ENCODE measurements at places on chromosomes 6 and 20.
A peak's percentile ranks its signal among the peaks of the same experiment; 100 is the strongest.

DNA sequence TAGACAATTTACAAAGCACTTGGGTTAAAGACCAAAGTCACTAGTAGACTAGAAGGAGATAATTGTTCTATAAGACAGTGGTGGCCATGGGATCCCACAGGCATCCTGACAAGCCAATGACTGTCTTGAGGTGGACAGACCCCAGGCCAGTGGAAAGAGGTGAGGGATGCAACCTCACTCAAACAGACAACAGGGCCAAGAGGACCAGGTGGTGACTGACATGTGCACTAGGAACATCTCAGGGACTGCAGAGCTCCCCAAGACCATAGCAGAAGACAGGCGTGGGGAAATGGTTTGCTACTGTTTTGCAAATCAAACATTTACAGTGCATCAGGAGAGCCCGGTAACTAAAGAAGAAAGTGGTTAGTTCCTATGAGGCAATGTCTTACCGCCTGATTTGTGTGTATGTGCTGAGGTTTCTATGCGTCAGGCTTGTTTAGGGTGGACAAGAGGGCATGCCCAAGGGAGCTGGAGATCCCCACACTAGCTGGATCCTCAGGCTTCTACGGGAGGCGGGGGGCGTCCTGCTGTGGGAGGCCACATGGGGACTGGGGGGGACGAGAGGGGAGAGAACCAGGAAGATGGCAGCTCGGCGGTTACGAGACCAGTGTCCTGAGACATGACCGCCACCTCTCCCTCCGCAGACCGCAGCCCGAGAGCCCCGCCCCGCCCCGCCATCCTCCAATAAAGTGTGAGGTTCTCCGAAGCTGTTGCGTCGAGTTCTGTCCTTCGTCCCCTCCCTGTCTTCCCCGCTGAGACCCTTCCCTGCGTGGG lies 623 bp upstream of the MRPS26 start:
- H3K27me3 ChIP-seq = no peaks in the 10 kb centered on the region
- no peak for DNase-seq
- H3K27ac ChIP-seq = peak overlapping the region; percentile 70
- H3K4me3 ChIP-seq = peak overlapping the region; percentile 74

- H3K27ac ChIP-seq = no peak overlapping the region
- H3K4me3 ChIP-seq = no peak overlapping the region
These were observed 125.2 kb upstream of the RALGAPA2 start for GRCh38 chr20:20837574-20838021.

GRCh38 chr6:160103825-160104100 lies 17.9 kb upstream of the SLC22A1 start:
- H3K27ac ChIP-seq = no peak overlapping the region
- H3K36me3 ChIP-seq = peaks cover 54% of the 10 kb centered on the region
- H3K4me3 ChIP-seq = no peak overlapping the region
- no peak for DNase-seq
- peaks cover 29% of the 10 kb centered on the region for H3K4me1 ChIP-seq

GRCh38 chr6:134115715-134116074 lies 63.3 kb upstream of the SLC2A12 start:
- no peaks in the 10 kb centered on the region for H3K36me3 ChIP-seq
- no peak for DNase-seq
- H3K4me3 ChIP-seq = no peak overlapping the region
- H3K4me1 ChIP-seq = peaks cover 15% of the 10 kb centered on the region
- no peak overlapping the region for H3K27ac ChIP-seq

DNA sequence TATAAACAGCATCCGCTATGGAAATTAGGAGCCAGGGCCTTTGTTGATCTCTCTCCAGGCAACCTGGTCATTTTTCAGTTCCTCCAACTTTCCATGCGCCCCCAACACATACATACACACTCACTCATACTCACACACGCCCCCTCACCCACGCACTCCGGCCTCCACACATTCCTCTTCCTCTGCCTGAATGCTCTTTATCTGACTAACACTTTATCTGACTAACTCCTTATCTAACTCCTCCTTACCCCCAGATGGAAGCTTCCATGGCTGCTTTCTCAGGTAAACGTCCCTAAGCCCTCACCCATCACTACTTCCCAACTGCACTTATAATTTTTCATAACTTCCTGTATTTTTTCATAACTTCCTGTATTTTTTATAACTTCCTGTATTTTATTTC lies 17.4 kb downstream of the CASS4 start:
- H3K27me3 ChIP-seq = no peaks in the 10 kb centered on the region
- H3K36me3 ChIP-seq = peaks cover 48% of the 10 kb centered on the region
- H3K27ac ChIP-seq = peak overlapping the region; percentile 79

DNA sequence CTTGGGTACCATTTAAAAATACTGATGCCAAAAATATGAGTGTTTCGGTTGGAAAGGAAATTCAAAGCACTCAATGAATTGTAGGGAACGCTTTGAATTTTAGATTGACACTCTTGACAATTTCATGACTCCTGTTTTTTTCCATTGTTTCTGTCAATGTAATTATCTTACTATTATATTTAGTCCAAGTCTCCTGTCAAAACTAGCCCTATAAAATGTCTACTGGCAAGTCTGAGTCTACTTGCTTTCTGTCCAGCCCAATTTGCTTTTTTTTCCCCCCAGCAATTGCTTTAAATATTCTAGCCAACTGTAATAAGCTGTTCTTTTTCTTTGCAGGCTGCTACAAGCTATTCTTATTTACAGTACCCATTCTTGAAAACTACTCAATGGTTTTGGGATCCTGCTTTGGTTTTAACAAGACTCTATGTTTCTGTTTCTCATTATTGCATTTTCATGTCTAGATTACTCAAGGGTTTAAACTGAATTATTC lies 1103.9 kb upstream of the GJE1 start:
- H3K27ac ChIP-seq = no peak overlapping the region
- H3K4me3 ChIP-seq = no peak overlapping the region
- no peaks in the 10 kb centered on the region for H3K27me3 ChIP-seq
- no peak for DNase-seq
- no peaks in the 10 kb centered on the region for H3K36me3 ChIP-seq
- H3K4me1 ChIP-seq = no peaks in the 10 kb centered on the region

All from activated CD4-positive, alpha-beta memory T cell treated with anti-CD3 and anti-CD28 coated beads, Interleukin-2, amount 10 ng/mL, durations not matched to agents 7 days and 5 days (primary cell).